ENCODE measurements at places on chromosomes 16 and 17.

- no peak for DNase-seq
These were observed 5.6 kb downstream of the SF3B3 start for GRCh38 chr16:70529051-70529777.

GRCh38 chr16:29753516-29753915 lies 7.7 kb upstream of the C16orf54 start:
- no peak for DNase-seq

DNA sequence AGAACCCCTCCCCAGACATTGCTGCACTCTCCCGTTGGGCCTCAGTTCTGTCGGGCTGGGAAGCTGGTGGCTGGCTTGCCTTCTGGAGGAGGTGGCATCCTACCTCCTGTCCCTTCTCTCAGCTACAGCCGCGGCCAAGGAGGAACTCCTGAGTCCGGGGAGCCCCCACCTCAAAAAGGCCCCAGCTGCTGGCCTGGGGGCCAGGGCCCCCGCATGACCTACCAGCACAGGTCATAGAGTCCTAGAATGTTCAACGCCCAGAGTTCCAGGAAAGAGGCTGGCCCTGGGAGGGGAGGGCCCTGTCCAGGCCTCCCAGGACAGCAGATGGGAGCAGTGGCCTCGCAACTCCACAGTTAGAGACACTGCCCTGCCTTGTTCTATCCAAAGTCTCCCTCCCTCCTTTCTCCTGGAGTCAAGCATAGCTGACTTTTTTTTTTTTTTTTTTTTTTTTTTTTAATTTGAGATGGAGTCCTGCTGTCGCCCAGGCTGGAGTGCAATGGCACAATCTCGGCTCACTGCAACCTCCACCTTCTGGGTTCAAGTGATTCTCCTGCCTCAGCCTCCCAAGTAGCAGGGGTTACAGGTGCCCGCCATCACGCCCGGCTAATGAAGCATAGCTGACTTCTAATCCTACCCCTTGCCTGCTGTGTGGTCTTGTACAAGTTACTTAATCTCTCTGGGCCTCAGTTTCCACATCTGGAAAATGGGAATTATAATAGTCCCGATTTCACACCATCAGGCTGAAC lies 7.1 kb downstream of the CARHSP1 start:
- no peak for DNase-seq

DNA sequence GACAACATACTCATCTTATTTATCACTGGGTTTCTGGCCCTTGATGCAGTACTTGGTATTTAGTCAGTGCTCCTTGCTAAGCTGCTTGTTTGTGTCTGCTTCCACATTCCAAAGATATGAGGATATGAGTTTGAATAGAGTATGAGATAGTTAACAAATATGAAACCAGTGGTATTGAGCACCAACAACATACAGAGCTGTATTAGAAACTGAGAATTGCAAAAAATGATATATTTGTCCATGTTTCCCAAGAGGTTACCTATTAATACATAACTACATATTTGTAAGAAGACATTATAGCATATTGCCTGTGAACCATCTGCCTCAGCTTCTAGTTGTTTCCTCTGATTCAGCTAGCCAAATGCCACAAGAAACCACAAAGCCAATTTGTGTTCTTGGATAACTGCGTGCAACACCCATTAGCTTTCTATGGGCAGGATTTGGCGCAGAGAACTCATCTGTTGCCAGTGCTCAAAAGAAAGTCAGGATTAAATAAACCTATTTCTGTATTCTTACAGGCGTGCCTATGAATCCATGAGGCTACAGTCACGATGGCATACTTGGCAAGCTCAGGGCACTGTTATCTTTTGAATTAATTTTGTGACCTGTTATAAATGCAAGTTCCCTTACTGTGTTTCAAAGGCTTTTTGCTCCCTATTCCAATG lies 194.4 kb downstream of the MAP2K6 start:
- no peak for DNase-seq

DNA sequence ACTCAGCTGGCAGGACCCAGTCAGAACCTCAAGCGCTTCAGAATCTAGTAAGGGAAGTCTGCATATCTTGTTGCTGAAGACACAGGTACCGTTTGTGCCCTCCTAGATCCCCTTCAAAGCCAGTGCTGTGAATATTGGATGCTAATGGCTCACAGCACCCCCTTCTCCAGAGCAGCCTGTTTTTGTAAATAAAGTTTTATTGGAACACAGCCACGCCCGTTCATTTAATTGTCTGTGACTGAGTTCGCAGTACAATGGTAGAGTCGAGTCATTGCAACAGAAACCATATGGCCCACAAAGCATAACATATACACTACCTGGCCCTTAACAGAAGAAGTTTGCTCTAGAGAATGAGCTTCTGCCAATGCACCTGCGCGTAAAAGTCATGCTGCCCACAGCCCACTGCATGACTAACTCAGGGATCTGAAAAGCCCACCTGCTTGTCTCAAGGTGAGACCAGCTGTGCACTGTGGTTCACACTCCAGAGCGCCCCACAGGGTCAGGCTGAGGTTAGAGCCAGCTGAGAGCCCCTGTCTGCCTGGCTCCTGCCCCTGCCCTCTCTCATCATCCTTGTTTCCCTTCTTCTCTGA lies 48.8 kb downstream of the AIPL1 start:
- DNase-seq: no peak

DNA sequence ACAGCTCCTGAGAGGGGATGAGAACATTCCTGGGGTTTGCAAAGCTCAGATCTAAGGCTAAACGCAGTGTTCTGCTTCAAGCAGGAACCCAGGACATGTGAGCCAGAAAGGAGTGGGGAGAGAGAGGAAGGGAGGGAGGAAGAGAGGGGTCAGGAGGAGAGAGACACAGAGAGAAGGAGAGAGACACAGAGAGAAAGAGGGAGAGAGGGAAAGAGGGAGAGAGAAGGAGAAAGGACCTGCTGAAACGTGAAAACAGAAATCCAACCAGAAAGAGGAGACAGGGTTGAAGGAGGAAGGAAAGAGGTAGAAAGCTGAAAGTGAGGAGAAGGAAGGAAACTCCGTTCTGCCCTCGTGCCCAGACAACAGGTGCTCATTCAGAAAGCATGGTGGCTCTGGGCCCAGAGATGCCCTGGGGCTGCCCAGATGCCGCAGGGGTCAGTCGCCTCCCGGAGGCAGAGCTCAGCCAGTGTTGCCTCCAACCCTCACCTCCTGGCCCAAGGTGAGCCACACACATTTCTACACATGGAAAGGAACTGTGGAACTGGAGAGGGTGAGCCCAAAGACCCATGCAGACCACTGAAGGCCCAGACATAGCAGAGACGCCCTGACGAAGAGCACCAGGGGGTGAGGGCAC lies 49.0 kb upstream of the ENPP7 start:
- DNase-seq: no peak

DNA sequence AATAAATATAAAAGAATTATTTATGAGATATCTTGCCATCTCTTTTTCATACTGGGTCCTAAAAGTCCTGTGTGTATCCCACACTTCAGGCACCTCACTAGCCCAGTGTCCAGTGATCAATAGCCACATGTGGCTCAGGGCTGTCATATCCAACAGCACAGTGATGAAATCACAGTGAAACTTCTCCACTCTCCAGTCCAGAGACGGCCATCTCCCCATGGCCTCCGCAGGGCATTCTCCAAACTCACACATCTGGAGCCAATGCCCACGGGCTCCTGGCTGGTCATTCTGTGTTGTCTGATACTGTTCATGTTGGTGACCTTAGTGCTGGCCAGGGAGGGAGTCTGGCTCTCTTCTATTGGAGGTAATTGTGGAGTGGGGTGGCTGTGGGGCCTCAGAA lies 125.2 kb upstream of the SDK2 start:
- no peak for DNase-seq
